ENCODE measurements at places on chromosomes 2 and 18.
A peak's percentile ranks its signal among the peaks of the same experiment; 100 is the strongest.

DNA sequence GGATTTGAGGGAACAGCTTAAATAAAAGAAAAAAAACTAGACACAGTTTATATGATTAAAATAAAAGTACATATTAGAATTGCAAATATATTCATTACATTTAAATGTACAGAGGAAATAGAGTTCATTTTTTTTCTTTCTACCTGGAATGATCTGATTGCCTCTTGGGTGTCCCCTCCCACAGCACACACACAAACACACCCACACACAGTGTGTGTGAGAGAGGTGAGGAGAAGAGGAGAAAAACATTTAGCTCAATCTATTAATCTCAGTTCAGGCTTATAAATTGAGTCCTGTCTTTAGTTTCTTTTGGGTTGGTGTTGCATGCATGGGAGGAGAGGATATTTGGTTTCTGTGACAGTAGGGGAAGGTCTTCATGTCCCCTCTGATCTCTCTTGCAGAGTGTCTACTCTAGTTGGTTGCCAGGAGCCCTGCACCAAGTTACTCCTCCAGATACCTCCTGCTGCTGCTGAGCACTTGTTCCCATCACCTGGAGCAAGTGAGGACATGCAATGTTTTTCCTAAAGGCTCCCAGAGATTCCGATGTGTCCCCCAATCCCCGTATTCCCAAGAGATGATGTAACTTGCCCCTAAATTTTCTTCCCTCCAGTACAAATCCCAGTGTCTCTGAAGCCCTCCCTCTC is 50.8 kb upstream of the REG3A start:
- H3K36me3 ChIP-seq = no peaks in the 10 kb centered on the region
- H3K27ac ChIP-seq = no peak overlapping the region
- H3K4me1 ChIP-seq = no peaks in the 10 kb centered on the region
- no peaks in the 10 kb centered on the region for H3K27me3 ChIP-seq

GRCh38 chr2:233681521-233682099 is at the start of gene UGT1A7:
Gene UGT1A7 (plus strand): TSS chr2:233681901. CDS start chr2:233681938, 37 bp downstream.
- DNase-seq = no peak
- no peaks in the 10 kb centered on the region for H3K4me1 ChIP-seq
- H3K27ac ChIP-seq = no peak within 1 kb of the TSS
- H3K36me3 ChIP-seq = no peaks in the 10 kb centered on the region
- no peaks in the 10 kb centered on the region for H3K27me3 ChIP-seq

- H3K4me3 ChIP-seq = no peak overlapping the region
- H3K4me1 ChIP-seq = no peaks in the 10 kb centered on the region
- H3K36me3 ChIP-seq = no peaks in the 10 kb centered on the region
Measured at GRCh38 chr2:48034295-48034694, 128.0 kb upstream of the FBXO11 start.

DNA sequence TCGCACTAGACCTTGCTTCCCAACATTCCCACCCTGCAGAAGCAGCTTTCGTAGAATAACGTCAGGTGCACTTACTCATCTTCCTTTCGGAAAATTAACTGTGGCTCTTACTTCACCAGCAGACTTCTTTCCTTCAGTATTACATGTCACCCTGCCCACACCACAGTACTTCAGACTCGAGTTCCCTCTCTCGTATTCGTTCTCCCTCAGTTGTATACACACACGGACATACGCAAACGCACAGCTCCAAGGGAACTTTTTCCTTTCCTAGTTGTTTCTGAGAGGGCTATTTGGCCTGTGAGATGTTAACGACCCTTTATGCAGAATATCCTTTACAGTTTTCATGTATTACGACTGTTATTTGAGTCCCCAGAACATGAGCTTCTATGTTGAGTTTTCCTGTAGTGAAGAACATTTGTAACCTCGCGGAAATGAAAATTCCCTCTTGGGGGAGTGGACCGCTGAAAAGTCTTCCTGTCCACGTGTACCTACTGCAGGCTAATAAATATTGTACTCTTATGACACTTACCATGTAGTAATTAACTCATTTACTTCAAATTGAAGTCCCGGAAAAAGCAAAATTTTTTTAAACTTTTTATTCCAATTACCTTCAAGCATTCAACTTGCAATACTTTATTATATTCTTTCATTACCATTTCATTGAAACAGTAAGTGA is 908 bp downstream of the ERLEC1 start:
- H3K27me3 ChIP-seq = no peaks in the 10 kb centered on the region
- peak; percentile 51 for DNase-seq
- peak overlapping the region; percentile 79 for H3K27ac ChIP-seq
- H3K4me1 ChIP-seq = peaks cover 12% of the 10 kb centered on the region
- peak overlapping the region; percentile 84 for H3K4me3 ChIP-seq

- no peak overlapping the region for H3K4me3 ChIP-seq
- peaks cover 2% of the 10 kb centered on the region for H3K4me1 ChIP-seq
- H3K27ac ChIP-seq = no peak overlapping the region
Measured at GRCh38 chr2:104867813-104868504, 14.0 kb downstream of the POU3F3 start.
